ENCODE measurements at places on chromosomes 4 and X.

- no peaks in the 10 kb centered on the region for H3K4me1 ChIP-seq
- H3K27ac ChIP-seq: no peak overlapping the region
- H3K4me3 ChIP-seq: no peak overlapping the region
- no peak for DNase-seq
- no peaks in the 10 kb centered on the region for H3K27me3 ChIP-seq
Measured at GRCh38 chr4:72326692-72327632, 242.1 kb downstream of the ADAMTS3 start.

DNA sequence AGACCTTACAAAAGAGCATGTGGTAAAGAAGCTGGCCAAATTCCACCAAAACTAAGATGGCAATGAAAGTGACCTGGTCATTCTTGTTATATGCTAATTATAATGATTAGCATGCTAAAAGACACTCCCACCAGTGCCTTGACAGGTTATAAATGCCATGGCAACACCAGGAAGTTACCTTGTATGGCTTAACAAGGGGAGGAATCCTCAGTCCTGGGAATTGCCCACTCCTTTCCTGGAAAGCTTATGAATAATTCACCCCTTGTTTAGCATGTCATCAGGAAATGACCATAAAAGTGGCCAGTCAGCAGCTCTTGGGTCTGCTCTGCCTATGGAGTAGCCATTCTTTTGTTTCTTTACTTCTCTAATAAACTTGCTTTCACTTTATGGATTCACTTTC, 87.9 kb downstream of the UPRT start:
- no peaks in the 10 kb centered on the region for H3K27me3 ChIP-seq
- no peaks in the 10 kb centered on the region for H3K36me3 ChIP-seq
- no peak for DNase-seq
- H3K27ac ChIP-seq: no peak overlapping the region

- no peaks in the 10 kb centered on the region for H3K27me3 ChIP-seq
- no peak overlapping the region for H3K27ac ChIP-seq
- H3K4me3 ChIP-seq: no peak overlapping the region
- DNase-seq: no peak
Measured at GRCh38 chrX:147565237-147565636, 346.5 kb upstream of the FMR1 start.

- no peak overlapping the region for H3K27ac ChIP-seq
- DNase-seq: no peak
- H3K4me1 ChIP-seq: no peaks in the 10 kb centered on the region
- H3K4me3 ChIP-seq: no peak overlapping the region
- H3K36me3 ChIP-seq: no peaks in the 10 kb centered on the region
Measured at GRCh38 chrX:151488677-151489076, 74.8 kb upstream of the PASD1 start.

DNA sequence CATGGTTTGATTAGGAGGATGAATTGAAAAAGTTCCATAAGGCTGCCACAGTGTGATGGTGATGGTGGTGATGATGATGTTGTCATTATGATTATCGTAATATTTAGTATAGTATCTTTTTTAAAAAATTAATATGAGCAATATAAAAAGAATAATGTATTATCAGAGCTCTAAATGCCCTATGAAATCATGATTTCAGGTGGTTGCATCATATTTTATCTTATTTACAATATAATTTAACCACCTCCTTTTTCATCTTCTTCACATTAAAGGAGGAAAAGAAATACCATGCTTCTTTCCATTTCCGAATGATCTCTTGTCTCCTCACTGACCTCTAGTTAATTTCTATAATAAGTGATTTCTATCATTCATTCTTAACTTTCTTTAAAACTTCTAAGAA, 225.9 kb downstream of the RAPGEF2 start:
- no peak overlapping the region for H3K4me3 ChIP-seq
- H3K27me3 ChIP-seq: no peaks in the 10 kb centered on the region
- peaks cover 15% of the 10 kb centered on the region for H3K36me3 ChIP-seq
- no peaks in the 10 kb centered on the region for H3K4me1 ChIP-seq
- no peak for DNase-seq
- H3K27ac ChIP-seq: no peak overlapping the region

- no peak for DNase-seq
- peak overlapping the region; percentile 13 for H3K27ac ChIP-seq
- H3K4me1 ChIP-seq: no peaks in the 10 kb centered on the region
Measured at GRCh38 chr4:54440394-54441136, 211.5 kb downstream of the PDGFRA start.

GRCh38 chrX:45295259-45295986, 94.7 kb upstream of the DIPK2B start:
- no peak overlapping the region for H3K27ac ChIP-seq
- no peaks in the 10 kb centered on the region for H3K27me3 ChIP-seq
- no peak for DNase-seq
- no peaks in the 10 kb centered on the region for H3K4me1 ChIP-seq
- no peak overlapping the region for H3K4me3 ChIP-seq

DNA sequence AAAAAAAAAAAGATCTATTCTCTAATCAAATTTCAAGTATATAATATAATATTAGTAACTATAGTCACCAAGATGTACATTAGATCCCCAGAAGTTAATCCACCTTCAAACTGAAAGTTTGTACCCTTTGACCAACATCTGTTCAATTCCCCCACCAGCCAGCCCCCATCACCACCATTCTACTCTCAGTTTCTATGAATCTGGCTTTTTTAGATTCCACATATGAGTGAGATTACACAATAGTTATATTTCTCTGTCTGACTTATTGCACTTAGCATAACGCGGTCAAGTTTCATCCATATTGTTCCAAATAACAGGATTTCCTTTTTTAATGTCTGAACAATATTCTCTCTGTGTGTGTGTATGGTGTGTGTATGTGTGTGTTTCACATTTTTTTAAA, 33.7 kb upstream of the VMA21 start:
- no peak overlapping the region for H3K27ac ChIP-seq
- H3K36me3 ChIP-seq: no peaks in the 10 kb centered on the region
- peaks cover 4% of the 10 kb centered on the region for H3K4me1 ChIP-seq

- no peaks in the 10 kb centered on the region for H3K4me1 ChIP-seq
- DNase-seq: no peak
Measured at GRCh38 chr4:152436384-152436783, 99.5 kb downstream of the FBXW7 start.

GRCh38 chr4:114088481-114088880, 109.0 kb upstream of the ARSJ start:
- no peak overlapping the region for H3K27ac ChIP-seq
- no peak overlapping the region for H3K4me3 ChIP-seq
- no peaks in the 10 kb centered on the region for H3K27me3 ChIP-seq
- DNase-seq: no peak
- no peaks in the 10 kb centered on the region for H3K4me1 ChIP-seq

- no peak overlapping the region for H3K4me3 ChIP-seq
- no peaks in the 10 kb centered on the region for H3K36me3 ChIP-seq
- DNase-seq: no peak
- no peak overlapping the region for H3K27ac ChIP-seq
- no peaks in the 10 kb centered on the region for H3K4me1 ChIP-seq
- no peaks in the 10 kb centered on the region for H3K27me3 ChIP-seq
Measured at GRCh38 chr4:137768196-137768595, 235.9 kb upstream of the PCDH18 start.

- H3K36me3 ChIP-seq: no peaks in the 10 kb centered on the region
- no peak overlapping the region for H3K4me3 ChIP-seq
Measured at GRCh38 chrX:133776072-133776471, 209.3 kb downstream of the GPC3 start.

- H3K27ac ChIP-seq: no peak overlapping the region
- no peak overlapping the region for H3K4me3 ChIP-seq
- no peak for DNase-seq
- peaks cover 21% of the 10 kb centered on the region for H3K4me1 ChIP-seq
Measured at GRCh38 chr4:5892323-5893003, 423 bp downstream of the CRMP1 start.

- H3K36me3 ChIP-seq: peaks cover 14% of the 10 kb centered on the region
- H3K27ac ChIP-seq: no peak overlapping the region
- H3K4me3 ChIP-seq: no peak overlapping the region
- no peaks in the 10 kb centered on the region for H3K4me1 ChIP-seq
- H3K27me3 ChIP-seq: no peaks in the 10 kb centered on the region
Measured at GRCh38 chrX:129813662-129814368, 29.9 kb downstream of the ZDHHC9 start.

GRCh38 chrX:39767446-39767845, 330.3 kb downstream of the BCOR start:
- H3K36me3 ChIP-seq: no peaks in the 10 kb centered on the region
- H3K27ac ChIP-seq: peak overlapping the region; percentile 70
- H3K4me1 ChIP-seq: peaks cover 11% of the 10 kb centered on the region
- no peaks in the 10 kb centered on the region for H3K27me3 ChIP-seq

DNA sequence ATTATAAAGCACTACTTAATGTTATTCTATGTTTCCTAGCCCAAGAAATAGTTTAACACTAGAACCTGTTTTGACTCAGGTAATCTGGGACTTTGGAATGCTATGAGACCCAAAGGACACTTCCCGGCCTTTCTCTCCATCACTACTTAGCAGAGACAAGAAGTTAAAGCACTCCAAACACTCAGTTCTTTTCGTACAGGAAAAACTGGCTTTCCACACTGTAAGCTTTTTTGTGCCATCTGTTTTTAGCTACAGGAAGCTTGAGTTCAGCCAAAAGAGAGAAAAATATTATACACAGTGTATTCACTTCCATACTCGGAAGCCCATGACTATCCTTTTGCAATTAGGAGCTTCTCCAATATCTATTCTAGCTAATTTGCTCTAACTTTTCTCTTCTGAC, 7.9 kb upstream of the FGF13 start:
- no peak overlapping the region for H3K4me3 ChIP-seq
- H3K36me3 ChIP-seq: no peaks in the 10 kb centered on the region
- H3K27me3 ChIP-seq: no peaks in the 10 kb centered on the region
- peaks cover 38% of the 10 kb centered on the region for H3K4me1 ChIP-seq

GRCh38 chr4:118154649-118155048, 120.4 kb downstream of the NDST3 start:
- H3K27ac ChIP-seq: no peak overlapping the region
- no peaks in the 10 kb centered on the region for H3K36me3 ChIP-seq
- no peaks in the 10 kb centered on the region for H3K27me3 ChIP-seq
- H3K4me1 ChIP-seq: no peaks in the 10 kb centered on the region
- no peak for DNase-seq

GRCh38 chr4:114658179-114658578, 59.6 kb downstream of the UGT8 start:
- no peak overlapping the region for H3K4me3 ChIP-seq
- no peaks in the 10 kb centered on the region for H3K4me1 ChIP-seq
- no peaks in the 10 kb centered on the region for H3K27me3 ChIP-seq
- no peak overlapping the region for H3K27ac ChIP-seq
- no peaks in the 10 kb centered on the region for H3K36me3 ChIP-seq

GRCh38 chrX:19793471-19793870, 93.9 kb downstream of the SH3KBP1 start:
- H3K27ac ChIP-seq: no peak overlapping the region
- H3K36me3 ChIP-seq: no peaks in the 10 kb centered on the region
- no peaks in the 10 kb centered on the region for H3K27me3 ChIP-seq
- no peak overlapping the region for H3K4me3 ChIP-seq
- H3K4me1 ChIP-seq: no peaks in the 10 kb centered on the region

GRCh38 chrX:47297874-47298273, 65.1 kb downstream of the USP11 start:
- DNase-seq: no peak
- H3K27me3 ChIP-seq: no peaks in the 10 kb centered on the region
- H3K4me1 ChIP-seq: no peaks in the 10 kb centered on the region
- no peak overlapping the region for H3K27ac ChIP-seq
- H3K36me3 ChIP-seq: no peaks in the 10 kb centered on the region
- H3K4me3 ChIP-seq: no peak overlapping the region

DNA sequence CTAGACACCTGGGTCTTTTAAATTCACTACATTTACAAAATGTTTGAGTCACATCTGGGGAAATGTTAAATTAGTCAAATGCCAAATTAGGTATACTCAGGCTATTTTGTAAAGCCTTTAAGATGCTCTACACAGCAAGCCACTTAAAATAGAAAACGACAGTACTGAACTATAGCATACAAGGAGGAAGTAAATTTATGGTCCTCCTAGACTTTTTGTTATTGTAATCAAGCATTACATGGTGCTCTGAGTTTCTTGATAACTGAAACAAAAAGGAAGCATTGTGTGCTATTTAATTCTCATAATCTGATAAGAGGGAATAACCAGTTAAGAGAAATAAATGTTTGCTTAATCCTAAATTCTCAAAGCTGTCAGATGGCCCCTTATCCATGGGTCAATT, 46.2 kb downstream of the SLC9A7 start:
- H3K4me1 ChIP-seq: no peaks in the 10 kb centered on the region
- H3K36me3 ChIP-seq: no peaks in the 10 kb centered on the region
- no peak for DNase-seq
- H3K27ac ChIP-seq: no peak overlapping the region

DNA sequence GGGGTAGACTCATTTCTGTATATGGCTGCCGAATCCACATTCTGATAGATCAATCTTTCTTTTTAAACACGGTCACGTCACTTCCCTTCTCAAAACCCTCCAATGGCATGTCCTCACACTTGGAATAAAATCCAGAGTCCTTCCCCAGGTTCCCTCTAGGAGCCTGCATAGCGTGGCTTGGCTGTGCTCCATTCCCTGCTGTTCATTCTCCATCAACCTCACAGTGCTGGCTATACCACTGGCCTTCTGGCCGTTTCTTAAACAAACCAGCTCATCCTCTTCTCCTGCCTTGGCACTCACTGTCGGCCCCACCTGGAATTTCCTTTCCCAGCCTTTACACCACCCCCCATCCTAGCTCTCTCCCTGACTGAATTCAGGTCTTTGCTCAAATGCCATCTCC, 77.1 kb downstream of the RBM47 start:
- H3K4me3 ChIP-seq: no peak overlapping the region
- no peak for DNase-seq
- H3K27ac ChIP-seq: no peak overlapping the region
- no peaks in the 10 kb centered on the region for H3K27me3 ChIP-seq
- H3K36me3 ChIP-seq: no peaks in the 10 kb centered on the region

DNA sequence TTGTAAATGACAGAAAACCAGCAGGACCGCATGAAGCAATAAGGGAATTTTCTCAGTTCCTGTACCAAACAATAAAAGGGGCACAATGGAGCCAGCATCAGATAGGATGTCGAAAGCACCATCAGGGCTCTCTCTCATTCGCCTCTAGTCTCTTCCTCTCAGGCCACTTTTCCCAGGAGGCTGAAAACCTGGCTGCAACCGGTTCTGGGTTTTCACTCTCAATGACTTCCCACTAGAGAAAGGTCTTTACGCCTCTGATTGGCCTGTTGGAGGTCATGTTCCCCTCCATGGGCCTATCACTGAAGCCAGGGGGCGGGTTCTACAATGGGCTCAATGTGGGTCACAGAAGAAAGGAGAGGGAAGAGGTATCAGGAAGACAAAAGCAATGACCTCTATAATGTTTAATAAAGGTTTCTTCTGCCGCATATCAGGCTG, 29.3 kb downstream of the ZNF827 start:
- H3K4me3 ChIP-seq: no peak overlapping the region
- no peaks in the 10 kb centered on the region for H3K27me3 ChIP-seq
- no peaks in the 10 kb centered on the region for H3K4me1 ChIP-seq
- H3K36me3 ChIP-seq: no peaks in the 10 kb centered on the region
- no peak for DNase-seq

DNA sequence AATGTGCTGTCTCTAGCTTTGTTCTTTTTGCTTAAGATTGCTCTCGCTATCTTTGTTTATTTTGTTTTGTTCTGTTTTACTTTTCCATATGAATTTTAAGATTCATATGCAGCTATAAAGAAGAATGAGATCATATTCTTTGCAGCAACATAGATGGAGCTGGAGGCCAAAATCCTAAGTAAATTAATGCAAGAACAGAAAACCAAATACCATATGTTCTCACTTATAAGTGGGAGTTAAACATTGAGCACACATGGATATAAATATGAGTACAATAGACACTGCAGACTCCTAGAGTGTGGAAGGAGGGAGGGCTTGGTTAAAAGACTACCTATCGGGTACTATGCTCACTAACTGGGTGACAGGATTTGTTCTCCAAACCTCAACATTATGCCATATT, 237.8 kb downstream of the TRAM1L1 start:
- no peaks in the 10 kb centered on the region for H3K4me1 ChIP-seq
- H3K4me3 ChIP-seq: no peak overlapping the region
- H3K36me3 ChIP-seq: no peaks in the 10 kb centered on the region
- no peak for DNase-seq
- H3K27ac ChIP-seq: no peak overlapping the region
